ENCODE measurements at places on chromosomes 3 and 15.
A peak's percentile ranks its signal among the peaks of the same experiment; 100 is the strongest.

GRCh38 chr3:103006526-103007183 lies 571.8 kb downstream of the ZPLD1 start:
- DNase-seq: no peak

GRCh38 chr3:141308588-141309218 lies 59.6 kb upstream of the ZBTB38 start:
- DNase-seq: no peak

- no peak for DNase-seq
Measured at GRCh38 chr3:177615015-177615414, 417.7 kb upstream of the TBL1XR1 start.

DNA sequence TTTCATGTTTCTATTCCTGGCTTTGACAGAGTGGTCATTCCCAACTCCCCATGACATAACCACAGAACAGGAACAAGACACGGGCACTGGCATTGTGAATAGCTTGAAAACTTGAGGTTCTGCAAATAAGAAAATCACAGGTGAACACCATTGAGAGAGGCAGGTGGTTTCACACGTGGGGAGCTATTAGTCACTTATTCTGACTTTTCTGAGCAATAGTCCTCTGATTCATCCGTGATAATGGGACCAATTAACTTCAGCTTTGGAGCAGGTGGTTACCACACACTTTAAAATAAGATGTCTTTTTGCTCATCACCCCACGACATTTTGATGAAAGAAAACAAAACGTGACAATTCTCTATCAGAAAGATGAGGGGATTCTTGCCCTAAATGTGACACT lies 224.7 kb downstream of the KLF13 start:
- no peak for DNase-seq

DNA sequence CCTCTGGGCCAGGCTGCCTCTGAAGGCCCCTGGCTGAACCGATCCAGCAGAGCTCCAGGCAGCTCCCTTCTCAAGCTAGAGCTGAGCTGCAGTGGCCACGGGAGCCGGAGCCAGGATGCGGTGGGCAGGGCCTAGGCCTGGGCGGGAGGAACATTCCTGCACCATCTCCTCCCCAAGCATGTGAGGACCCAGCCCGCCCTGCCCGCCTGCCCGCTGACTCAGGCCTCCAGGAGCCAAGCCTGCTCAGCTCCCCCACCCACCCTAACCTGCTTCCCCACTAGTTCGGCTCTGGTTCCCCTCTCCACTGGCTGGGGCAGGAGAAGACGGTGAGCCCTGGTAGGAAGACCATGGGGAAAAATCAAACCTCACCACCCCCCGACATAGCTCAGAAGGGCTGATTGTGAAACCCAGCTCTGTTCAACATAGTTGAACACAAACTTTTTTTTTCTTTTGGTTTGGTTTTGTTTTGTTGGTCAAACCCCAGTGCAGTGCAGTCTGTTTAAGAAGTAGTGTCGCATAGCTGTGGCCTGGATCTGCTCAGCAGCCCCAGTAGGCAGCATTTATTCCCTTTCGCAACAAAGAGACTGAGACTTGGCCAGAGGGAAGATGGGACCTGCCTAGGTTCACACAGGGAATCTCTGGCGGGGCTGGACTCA lies 13.5 kb downstream of the SNX33 start:
- DNase-seq: no peak

DNA sequence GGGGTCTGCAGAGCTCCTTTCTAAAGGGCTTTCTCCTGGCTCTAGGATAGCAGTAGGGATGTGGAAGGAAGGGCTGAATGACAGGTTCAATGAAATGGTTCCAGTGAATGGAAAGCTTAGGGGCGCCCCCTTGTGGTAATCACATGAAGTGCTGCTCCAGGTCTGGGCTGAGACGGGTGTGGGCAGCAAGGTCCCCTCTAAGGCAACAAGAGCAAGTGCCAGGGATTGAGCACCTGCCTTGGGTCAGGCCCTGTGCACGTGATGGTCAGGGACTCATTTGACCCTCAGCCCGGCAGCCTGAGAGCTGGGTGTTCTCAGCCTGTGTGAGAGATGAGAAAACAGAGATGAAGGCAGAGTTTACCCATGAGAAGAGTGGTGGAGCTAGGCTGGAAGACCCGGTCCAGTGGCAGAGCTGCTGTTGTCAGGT lies 12.1 kb upstream of the CX3CR1 start:
- peak; percentile 81 for DNase-seq

DNA sequence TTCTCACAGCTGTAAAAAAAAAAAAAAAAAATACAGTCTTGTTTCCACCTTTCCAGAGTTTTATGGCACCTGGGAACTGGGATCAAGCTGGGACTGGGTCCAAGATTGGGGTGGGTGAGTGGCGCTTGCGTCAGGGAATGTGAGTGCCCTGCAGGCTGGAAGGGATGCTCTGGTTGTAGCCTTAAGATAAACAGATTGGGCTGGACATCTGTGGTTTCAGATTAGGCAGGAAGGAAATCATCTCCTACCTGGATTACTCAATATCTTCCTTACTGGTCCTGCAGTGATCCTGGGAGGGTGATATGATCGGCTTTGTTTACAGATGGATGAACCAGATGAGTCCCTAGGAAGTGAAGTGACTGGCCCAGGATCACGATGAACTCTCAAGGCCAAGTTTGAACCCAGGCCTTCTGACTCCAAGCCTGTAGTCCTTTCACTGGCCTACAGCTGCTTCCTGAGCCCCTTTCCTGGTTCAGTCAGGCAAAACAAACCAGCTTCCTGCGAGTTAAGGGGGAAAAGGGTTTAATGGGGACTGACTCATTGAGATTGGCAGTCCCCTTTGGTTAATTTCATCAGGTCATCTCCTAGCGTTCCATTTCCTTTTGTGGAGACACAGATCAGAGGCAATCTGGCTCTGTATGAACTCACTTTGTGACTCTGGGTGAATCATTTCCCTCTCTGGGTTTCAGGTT lies 179.8 kb downstream of the THSD4 start:
- DNase-seq: no peak

DNA sequence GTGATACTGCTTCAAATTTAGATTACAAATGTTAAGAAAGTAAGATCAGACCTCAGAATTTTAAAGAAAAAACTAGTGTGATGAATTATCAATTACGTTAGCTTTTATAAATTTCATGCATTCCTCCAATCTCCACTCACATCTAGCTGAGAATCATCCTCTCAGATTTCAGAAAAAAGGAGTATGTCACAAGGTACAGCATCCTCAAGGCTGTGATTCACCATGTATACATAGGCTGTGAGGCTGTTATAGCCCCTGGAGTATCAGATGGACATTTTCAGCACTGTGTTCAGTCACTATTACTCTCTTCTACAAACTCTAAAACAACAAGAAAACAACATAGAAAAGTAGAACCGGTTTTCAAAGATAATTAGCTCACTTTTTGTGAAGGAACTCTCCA lies 214.4 kb downstream of the PCCB start:
- DNase-seq: no peak

DNA sequence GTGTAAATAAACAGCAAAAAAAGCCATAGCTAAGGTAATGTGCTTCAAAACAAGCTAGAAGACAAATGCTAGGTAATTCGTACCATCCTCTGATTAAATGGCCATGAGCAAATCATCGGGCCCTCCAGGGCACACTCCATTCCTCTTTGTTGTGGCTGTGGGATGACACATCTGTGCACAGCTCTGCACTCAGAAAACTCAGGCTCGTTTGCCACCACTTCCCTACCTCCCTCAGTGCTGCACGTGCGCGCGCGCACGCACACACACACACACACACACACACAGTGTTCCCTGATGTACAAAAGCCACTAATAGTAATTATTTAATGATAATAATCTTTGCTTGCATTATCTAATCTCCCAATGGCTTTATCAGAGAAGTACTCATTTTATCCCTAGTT lies 336.6 kb downstream of the FEZF2 start:
- peak; percentile 46 for DNase-seq

DNA sequence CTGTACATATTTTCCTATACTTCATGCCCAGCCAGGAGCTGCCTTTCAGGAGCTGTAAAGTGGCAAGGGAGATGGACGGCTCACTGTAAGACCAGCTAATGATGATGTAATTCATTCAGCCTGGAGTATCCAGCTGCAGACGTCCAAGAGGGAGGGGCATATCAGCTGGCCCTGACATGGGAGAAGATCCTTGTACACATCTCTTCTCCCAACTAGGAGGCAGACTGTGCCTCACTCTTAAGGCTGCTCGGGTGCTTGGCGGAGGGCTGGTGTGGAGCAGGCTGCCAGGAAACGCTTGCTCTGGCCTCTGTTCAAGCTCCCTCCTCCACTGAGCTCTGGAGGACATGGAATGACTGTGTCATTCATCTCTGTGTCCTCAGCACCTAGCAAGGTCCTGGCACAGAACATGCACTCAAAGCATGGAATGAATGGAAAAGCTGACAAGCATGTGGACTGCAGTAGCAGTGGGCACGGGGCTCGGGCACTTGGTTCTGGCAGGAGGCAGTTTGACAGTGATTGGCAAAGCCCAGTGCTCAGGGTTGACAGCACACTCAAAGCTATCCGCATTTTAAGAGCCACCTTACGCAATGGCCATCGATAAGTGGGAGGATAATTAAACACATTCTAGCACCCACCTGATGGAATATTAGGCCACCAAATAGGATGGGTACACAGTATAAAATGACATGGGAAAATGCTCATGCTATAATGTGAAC lies 72.4 kb downstream of the TBC1D2B start:
- peak; percentile 69 for DNase-seq

- no peak for DNase-seq
Measured at GRCh38 chr3:53837331-53837730, 8.9 kb downstream of the CHDH start.

DNA sequence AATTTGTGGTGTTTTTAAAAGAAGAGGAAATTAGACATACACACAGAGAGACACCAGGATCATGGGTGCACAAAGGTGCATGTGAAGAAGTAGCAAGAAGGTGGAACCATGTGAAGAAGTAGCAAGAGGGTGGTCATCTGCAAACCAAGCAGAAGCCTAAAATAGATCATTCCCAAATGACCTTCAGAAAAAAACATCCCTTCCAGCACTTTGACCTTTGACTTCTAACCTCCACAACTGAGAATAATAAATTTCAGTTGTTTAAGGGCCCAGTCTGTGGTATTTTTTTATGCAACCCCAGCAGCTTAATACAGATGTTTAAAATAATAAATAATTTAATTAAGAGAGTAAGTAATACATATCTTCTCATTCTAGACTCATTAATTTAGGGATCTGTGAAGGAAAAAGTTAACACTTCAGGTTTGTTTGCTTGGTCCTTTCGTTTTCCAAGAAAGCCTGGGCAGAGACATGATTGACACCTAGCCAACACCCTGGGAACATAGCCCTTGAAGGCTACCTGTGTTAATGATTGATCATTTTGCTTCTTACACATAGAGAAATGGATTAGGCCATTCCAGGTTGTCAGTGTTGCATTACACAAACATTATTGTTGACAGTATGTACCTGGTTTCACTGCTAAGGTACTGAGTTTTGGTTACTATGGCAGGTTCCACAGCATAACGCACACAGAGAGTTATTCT lies 1331.2 kb upstream of the GBE1 start:
- no peak for DNase-seq

- DNase-seq: no peak
Measured at GRCh38 chr15:58742022-58742813, 7.3 kb downstream of the ADAM10 start.
